ENCODE measurements at places on chromosomes 16 and 17. TPM values are rescaled to one million over a fixed set of nuclear protein-coding genes. Genes with fewer than 3 reads are reported as not detected.

Gene CRYM
- 0.84 TPM for total RNA-seq

GRCh38 chr17:7560172-7561027 lies 1.3 kb upstream of the SENP3 start:
- no peaks in the 10 kb centered on the region for H3K36me3 ChIP-seq
- no peaks in the 10 kb centered on the region for H3K27me3 ChIP-seq
- no peak overlapping the region for H3K4me3 ChIP-seq
- H3K27ac ChIP-seq: peak overlapping the region; percentile 75

DNA sequence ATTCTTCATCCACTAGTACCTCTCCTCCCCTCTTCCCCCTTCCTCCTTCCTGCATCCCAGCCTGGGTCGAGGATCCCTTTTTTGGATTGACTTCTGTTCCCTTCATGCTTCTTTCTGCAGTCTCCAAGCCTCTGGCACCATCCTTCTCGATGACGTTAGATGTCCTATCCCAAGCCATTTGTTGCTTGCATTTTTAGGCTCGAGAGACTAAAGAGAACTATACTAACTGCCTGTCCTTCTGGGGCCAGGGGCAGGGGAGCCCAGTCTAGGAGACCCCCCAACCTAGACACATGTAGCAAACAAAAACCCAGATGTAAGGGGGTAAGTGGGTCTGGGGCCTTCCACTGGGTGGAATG lies 23.9 kb downstream of the UNK start:
- no peak overlapping the region for H3K27ac ChIP-seq
- H3K36me3 ChIP-seq: no peaks in the 10 kb centered on the region
- no peaks in the 10 kb centered on the region for H3K27me3 ChIP-seq
- no peaks in the 10 kb centered on the region for H3K4me1 ChIP-seq
- H3K4me3 ChIP-seq: no peak overlapping the region
- DNase-seq: no peak

DNA sequence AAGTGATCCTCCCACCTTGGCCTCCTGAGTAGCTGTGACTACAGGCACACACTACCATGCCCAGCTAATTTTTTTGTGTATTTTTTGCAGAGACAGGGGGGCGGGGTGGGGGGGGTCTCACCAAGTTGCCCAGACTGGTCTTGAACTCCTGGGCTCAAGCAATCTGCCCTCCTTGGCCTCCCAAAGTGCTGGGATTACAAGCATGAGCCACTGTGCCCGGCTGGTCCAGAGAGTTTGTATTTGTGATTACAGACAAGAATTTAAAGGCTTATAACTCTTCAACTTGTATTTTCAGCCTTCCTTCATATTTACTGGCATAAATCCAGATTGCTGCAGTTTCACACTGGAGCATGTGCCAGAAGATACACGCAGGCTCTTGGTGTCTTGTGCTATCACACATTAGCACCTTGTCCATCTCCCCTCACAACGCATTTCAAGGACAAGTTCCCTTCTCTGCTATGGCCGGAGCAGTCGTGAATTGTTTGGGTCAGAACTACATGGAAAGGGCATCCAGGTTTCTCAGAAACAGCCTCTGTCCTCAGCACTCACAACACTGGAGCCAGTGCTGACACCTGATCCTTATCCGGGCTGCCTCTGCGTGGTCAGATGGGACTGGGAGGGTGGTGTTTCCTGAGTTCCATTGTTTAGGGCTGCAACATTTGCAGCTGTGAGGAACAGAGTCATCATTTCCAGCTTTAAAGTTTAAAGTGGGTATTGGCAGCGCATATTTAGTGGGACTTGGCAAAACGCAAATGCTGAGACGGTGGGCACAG lies 28.1 kb downstream of the WSCD1 start:
- no peak for DNase-seq
- H3K27me3 ChIP-seq: no peaks in the 10 kb centered on the region
- H3K4me3 ChIP-seq: no peak overlapping the region
- no peak overlapping the region for H3K27ac ChIP-seq

DNA sequence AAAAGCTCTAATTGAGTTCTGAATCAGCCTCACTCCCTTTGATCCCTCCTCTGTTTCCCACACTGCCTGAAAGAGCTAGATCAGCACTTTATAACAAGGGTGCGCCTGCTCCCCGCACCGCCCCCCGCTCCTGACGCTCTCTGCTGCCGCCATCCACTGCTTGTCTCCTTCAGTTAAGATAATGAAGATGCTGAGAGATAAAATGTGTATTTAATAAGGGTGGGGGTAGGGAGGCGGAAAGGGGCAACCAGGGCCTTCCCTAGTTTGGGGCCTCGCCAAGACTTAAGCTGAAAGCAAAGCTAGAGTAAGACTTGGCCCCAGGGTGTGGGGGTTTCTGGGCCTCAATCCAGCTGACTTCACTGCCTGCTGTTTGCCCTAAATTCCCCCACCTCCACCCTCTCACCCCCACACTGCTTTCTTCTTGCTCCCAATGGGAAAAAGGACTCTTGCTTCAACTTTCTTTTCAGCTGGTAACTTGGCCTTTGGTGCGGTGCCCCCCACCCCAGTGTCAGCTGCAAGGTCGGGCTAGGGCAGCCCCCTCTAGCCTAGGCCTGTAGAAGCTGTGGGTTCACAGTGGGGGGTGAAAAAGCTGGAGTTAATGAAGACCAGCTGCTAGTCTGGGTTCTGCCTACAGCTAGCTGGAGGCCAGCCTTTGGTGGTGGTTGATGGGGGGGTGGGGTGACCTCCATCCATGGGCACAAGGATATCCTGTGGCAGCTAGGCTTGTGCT lies 1.8 kb upstream of the RARA start:
- DNase-seq: no peak
- H3K4me1 ChIP-seq: peaks cover 64% of the 10 kb centered on the region
- no peaks in the 10 kb centered on the region for H3K27me3 ChIP-seq

Measured in adrenal gland (tissue), 19 donors.